Renal cortex interstitium (tissue), 15 donors: ENCODE measurements at places on chromosomes 1 and 21. TPM values are rescaled to one million over a fixed set of nuclear protein-coding genes. Genes with fewer than 3 reads are reported as not detected.

The NME7 gene
- 124 TPM for polyA plus RNA-seq

The HOOK1 gene
- 60.1 TPM for polyA plus RNA-seq

The ACTL8 gene
- polyA plus RNA-seq: not detected

The ADAM30 gene
- not detected for polyA plus RNA-seq

The F13B gene
- polyA plus RNA-seq: not detected

The PTGER3 gene
- polyA plus RNA-seq: 47.3 TPM

The ATP6V1G3 gene
- polyA plus RNA-seq: 2.6 TPM

The SMPDL3B gene
- polyA plus RNA-seq: 16.2 TPM

The CORT gene
- 1.3 TPM for polyA plus RNA-seq

The TIAM1 gene
- 13.5 TPM for polyA plus RNA-seq

The OR6K3 gene
- polyA plus RNA-seq: 0.06 TPM

The KLHDC9 gene
- polyA plus RNA-seq: 15.7 TPM

The FCRL5 gene
- 0.16 TPM for polyA plus RNA-seq

The OR2T6 gene
- 0.06 TPM for polyA plus RNA-seq

The PRAMEF20 gene
- not detected for polyA plus RNA-seq

The ZNF648 gene
- 0.37 TPM for polyA plus RNA-seq

The APCS gene
- polyA plus RNA-seq: not detected

The CTSS gene
- polyA plus RNA-seq: 12.3 TPM

The KCNJ9 gene
- 0.09 TPM for polyA plus RNA-seq

The SPTA1 gene
- 1.1 TPM for polyA plus RNA-seq

The HMCN1 gene
- 67.3 TPM for polyA plus RNA-seq

The KRTAP19-3 gene
- not detected for polyA plus RNA-seq

The OR14A2 gene
- not detected for polyA plus RNA-seq

The CYYR1 gene
- 52.5 TPM for polyA plus RNA-seq

The ADCY10 gene
- polyA plus RNA-seq: 0.73 TPM

The CFHR3 gene
- 0.18 TPM for polyA plus RNA-seq

The ETV3L gene
- not detected for polyA plus RNA-seq

The PALMD gene
- polyA plus RNA-seq: 2.0 TPM

The BARHL2 gene
- polyA plus RNA-seq: not detected

The ANGPTL3 gene
- 12.7 TPM for polyA plus RNA-seq

The CD5L gene
- not detected for polyA plus RNA-seq

The TUFT1 gene
- 11.4 TPM for polyA plus RNA-seq
